ENCODE measurements at places on chromosomes 5 and 9.
A peak's percentile ranks its signal among the peaks of the same experiment; 100 is the strongest.

GRCh38 chr9:69571032-69571431 is 101.1 kb downstream of the APBA1 start:
- DNase-seq, result peak; percentile 44

DNA sequence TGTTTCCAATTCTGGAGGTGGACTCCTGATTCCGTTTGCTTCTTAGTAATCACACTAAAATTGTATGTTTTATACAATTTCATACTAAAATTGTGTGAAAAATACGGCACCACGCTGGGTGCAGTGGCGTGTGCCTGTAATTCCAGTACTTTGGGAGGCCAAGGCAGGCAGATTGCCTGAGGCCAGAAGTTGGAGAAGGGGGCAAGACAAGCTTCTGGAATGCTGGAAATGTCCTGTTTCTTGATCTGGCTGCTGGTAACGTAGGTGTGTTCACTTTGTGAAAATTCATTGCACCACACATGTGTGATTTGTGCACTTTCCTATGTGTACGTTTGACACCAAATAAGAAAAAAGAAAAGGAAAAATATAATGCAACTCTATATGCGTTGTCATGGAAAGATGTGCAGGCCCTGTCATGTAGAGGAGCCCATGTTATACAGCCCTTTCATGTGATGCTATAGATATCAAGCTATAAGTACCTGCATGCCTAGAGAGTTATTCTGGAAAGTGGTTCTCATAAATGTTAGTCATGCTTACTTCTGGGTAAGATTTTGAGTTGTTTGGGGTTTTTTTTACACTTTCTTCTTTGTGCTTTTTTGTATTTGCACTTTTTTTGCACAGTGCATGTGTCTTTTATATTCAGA is 119.9 kb downstream of the TMEM174 start:
- DNase-seq, result no peak

DNA sequence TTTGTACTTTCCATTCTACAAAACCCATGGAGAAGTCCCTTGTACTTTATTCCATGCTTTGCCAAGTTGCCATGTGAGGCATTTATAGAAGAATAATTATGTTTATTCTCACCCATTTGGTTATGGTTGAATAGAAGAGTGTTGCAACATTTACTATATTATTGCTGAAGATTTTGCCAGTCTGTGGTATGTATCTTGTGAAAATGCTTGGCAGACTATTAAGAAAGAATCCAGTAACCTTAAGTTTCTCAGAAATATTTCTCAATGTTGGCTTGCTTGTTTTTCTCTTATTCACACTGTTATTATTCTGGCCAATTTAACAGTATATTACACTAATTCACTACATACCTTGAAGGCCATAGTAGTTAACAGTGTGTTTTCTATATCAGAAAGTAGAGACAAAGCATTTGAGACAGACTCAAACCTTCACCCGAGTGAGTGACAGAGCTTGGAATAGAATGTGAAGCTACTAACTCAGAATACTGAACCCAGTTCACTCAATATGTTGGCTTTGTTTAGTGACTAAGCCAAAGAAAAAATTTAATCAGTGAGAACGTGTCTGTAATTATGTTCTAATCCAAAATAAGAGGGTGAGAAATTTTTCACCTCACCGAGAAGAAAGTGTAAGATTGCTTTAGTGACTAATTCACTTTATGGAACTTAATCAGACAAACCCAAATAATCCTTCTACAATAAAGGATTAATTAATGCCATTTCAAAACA is 184.4 kb downstream of the CWC27 start:
- no peak for DNase-seq

DNA sequence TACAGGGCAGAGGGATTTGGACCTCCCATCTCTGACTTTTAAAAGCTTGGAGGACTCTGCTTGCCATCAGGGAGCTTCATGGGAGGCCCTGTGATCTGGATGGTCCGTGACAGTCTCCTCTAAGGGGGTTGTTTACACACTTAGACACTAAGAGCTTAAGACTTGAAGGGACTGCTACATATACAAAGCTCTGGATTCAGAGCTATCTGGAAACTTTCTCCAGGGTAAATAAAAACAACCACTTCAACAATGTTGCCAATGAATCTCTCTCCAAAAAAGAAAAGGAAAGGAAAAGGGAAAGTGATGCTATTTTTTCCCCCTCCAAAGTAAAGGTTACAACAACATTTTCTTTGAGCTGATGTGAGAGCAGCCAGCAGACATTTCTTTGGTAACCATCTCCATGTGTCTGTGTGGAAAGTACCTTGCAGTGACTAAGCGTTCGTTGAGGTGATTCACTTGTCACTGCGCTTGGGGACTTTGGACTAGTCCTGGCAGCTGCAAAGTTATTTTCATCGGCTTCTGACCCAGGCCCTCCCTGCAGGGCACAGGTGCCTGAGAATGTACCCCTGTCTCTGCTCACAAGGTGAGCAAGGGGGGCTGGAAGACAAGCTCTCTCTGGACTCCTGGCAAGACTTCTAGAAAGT is 262.1 kb upstream of the KLF4 start:
- peak; percentile 87 for DNase-seq

DNA sequence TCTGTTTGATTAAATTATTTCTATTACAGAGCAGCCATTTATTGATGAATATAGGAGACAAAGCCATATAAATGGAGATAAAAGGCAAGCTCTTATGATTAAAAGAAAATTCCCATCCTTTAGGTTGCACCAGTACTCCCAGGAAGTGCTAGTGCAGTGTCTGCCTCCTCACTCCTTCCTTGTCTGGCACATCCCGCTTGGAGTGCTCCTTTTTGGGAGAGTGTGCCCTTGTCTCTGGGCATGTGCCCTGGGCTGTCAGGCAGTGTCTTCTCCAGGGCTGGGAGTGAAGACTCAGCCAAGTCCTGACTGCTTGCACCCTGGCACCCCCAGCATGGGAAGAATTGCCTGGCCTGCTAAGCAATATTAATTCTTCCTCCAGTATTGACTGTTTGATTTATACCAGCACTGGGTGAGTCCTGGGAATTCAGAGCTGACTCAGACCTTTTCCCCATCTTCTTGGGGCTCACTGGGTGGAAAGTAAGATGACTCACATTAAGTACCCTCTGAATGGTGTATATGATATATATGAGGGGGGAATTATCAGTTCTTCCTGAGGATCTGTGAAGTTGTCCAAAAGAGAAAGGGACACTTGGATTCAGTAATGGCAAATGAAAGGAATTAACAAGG is 62.1 kb downstream of the ZSWIM6 start:
- peak; percentile 47 for DNase-seq
